ENCODE measurements at places on chromosomes 5 and 9. TPM values are rescaled to one million over a fixed set of nuclear protein-coding genes. Genes with fewer than 3 reads are reported as not detected.

- DNase-seq = no peak
These were observed 11.4 kb upstream of the MCTP1 start for GRCh38 chr5:95296291-95296690.

MED10 gene
- polyA plus RNA-seq = 29.4 TPM

DNA sequence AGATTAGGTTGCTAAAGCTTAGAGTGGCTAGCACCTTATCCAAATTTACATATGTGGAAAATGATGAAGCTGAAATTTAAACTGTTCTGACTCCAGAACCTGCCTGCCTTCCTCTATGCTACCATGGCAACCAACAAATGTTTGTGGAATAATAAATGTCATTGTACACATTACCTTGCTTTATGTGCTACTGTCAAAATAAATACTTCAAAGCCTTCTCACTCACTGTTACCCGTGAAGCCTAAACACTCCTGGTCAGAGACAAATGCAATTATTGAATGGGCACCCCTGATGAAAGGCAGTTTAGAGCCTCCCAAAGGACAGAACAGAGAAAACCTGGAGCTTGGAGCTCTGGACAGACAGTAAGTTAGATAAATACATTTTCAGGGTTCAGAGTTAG is 158.6 kb downstream of the FAM114A2 start:
- no peak for DNase-seq

DNA sequence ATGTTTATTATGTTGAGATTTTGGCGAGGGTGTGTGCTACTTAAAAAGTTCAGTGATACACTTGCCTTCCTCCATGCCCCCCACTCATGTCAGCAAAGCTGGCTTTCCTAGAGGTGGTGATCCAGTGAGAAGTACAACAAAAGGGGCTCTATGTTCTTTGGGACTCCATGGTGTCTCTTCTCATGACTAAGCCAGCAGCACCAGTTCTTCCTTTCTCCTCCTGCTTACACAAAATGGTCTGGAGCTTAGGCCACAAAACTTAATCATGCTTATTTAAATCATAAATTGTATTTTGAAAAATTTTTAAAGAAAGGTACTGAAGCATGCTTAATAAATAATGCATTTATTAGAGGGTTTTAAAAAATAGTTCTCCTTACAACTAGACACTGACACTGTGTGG is 22.4 kb downstream of the MOCS2 start:
- DNase-seq = no peak

DNA sequence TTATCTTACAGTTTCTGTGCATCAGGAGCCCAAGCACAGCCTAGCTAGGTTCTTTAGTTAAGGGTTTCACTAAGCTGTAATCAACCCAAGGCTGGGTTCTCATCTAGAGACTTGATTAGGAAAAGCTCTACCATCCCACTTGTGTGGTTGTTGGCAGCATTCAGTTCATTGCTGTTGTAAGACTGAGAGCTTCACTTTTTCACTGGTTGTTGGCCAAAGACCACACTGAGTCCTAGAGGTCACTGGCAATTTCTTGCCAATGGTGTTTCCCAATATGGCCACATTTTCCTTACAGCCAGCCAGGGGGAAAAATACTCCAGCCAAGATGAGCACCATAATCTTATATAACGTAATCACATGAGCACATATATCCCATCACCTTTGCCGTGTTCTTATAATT is 74.3 kb downstream of the SMIM15 start:
- DNase-seq = no peak

Data from right cardiac atrium (tissue), 5 donors.